ENCODE measurements at places on chromosomes 2 and 18. TPM values are rescaled to one million over a fixed set of nuclear protein-coding genes. Genes with fewer than 3 reads are reported as not detected.

The ADD2 gene
- 373 TPM for total RNA-seq

DNA sequence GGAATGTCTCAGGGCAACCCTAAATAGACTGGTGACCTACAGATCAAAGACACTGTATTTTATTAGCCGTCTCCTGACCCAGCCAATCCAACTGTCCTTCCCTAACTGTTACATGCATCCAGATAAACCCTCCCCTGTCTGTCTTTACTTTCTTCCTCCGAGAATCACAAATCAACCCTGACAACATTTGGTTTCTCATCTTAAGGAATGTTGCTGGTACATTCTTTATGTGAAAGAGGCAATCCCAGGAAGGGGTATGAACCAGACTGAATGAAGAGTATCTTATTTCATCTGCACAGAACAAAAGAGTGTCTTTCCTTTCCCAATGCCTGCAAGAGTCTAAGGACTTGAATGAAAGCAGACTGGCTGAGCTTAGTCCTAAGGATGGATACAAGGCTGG, 113.9 kb upstream of the LTBP1 start:
- no peaks in the 10 kb centered on the region for H3K27me3 ChIP-seq
- no peak overlapping the region for H3K4me3 ChIP-seq
- peaks cover 10% of the 10 kb centered on the region for H3K4me1 ChIP-seq
- no peak overlapping the region for H3K27ac ChIP-seq
- DNase-seq = no peak

The DLX2 gene
- total RNA-seq = 1.4 TPM

- no peak overlapping the region for H3K27ac ChIP-seq
- H3K27me3 ChIP-seq = peaks cover 2% of the 10 kb centered on the region
- H3K36me3 ChIP-seq = no peaks in the 10 kb centered on the region
- H3K4me1 ChIP-seq = peaks cover 35% of the 10 kb centered on the region
These were observed 104.5 kb downstream of the SNTG2 start for GRCh38 chr2:1055014-1055595.

DNA sequence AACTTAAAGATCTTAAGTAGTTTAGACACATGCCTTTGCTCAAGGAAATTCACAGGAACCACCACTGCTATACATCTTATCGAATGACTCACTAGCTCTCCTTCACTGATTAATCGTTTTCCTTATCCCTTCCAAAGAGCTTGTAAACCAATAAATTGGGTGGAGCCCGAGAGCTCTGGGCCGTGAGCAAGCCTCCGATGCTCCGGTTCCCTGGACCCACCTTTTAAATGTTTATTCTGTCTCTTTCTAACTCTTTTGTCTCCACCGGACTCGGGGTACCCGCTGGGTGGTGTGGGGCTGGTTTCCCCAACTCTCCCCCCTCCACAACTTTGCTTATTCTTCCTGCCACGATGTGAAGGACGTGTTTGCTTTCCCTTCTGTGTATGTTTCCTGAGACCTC, 292.9 kb upstream of the TMEFF2 start:
- no peak for DNase-seq
- no peak overlapping the region for H3K27ac ChIP-seq
- H3K4me1 ChIP-seq = no peaks in the 10 kb centered on the region
- H3K4me3 ChIP-seq = no peak overlapping the region

All from glutamatergic neuron (in vitro differentiated cells).